ENCODE measurements at places on chromosomes 2 and 18.
A peak's percentile ranks its signal among the peaks of the same experiment; 100 is the strongest.

- no peak for DNase-seq
Observed at GRCh38 chr2:114218383-114218782, 224.1 kb upstream of the DPP10 start.

DNA sequence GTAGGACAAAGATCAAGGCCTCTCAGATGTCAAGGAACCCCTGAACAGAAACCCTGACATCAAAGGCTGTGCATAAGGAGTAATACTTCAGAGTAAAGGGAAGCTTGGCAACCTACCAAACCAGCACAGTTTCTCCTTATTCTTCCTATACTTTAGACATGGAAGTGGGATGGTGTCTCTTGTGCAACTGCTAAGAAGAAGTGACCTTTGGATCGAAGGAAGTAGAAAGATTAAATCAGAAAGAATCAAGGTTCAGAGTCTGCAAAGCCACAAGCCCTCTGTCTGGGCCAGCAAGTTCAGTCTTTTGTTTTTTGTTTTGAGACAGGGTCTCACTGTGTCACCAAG is 66.2 kb upstream of the SLC39A10 start:
- DNase-seq: peak; percentile 58

DNA sequence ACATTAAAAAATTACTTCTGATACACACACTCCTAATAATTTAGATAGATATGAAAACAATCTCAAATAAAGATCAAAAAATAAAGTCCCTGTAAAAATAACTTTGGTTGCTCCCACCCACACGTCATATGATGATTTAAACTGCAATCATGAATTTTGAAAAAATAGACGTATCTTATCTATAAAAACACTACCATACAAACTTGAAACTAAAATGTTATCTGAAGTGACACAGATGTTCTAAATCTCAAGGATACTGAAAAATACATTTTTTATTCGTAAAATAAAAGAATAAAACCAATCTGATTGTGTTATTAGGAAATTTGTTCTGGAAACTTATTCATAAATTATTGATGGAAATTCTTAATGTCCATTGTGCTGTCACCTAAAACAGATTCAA is 8.1 kb upstream of the BOLA3 start:
- no peak for DNase-seq

- no peak for DNase-seq
Observed at GRCh38 chr2:151334082-151334815, 23.1 kb upstream of the TNFAIP6 start.

DNA sequence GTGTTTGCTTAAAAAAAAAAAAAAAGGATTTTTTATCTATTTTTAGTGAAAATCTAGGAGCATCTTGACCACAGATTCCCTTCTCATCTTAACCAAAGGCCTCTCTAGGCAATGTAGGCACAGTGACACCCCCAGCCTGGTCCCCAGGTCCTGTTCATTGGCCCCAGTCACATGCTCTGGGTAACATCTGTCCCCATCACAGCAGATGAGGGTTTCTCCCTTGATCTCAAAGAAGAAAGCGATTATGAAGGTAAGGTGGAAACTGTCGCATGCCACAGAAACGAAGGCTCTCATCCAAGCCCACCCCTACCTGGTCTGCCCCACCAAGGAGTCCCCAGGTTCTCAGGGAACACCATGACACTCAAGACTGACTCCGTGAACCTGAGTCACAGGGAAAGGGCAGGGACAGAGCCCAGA is 4.7 kb downstream of the HS6ST1 start:
- no peak for DNase-seq

DNA sequence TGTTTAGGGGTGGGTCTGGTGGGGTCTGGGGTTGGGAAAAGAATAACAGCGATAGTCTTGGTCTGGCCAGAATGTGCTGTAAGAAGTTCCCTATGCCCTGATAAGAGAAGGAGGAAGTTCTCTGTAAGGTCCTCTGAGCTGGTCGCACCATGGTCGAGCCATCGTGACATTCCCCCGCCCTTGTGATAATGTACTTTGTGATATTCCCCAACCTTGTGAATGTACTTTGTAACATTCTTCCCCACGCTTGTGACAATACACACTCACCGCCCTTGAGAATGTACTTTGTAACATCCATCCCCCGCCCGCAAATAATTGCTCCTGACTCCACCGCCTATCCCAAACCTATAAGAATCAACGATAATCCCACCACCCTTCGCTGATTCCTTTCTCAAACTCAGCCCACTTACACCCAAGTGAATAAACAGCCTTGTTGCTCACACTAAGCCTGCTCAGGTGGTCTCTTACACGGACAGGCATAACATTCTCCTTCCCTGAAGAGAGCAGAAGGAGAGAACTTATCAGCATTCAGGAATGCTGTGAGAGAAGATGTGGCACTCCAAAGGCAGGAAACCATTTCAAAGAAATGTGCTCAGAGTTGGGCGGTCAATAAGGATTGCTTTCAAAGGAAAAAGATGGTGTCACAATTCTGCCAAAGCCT is 17.8 kb upstream of the DUSP19 start:
- no peak for DNase-seq

GRCh38 chr18:37714691-37715090 is 149.1 kb upstream of the CELF4 start:
- no peak for DNase-seq

- DNase-seq: no peak
Observed at GRCh38 chr2:152618193-152618564, 99.1 kb downstream of the PRPF40A start.

DNA sequence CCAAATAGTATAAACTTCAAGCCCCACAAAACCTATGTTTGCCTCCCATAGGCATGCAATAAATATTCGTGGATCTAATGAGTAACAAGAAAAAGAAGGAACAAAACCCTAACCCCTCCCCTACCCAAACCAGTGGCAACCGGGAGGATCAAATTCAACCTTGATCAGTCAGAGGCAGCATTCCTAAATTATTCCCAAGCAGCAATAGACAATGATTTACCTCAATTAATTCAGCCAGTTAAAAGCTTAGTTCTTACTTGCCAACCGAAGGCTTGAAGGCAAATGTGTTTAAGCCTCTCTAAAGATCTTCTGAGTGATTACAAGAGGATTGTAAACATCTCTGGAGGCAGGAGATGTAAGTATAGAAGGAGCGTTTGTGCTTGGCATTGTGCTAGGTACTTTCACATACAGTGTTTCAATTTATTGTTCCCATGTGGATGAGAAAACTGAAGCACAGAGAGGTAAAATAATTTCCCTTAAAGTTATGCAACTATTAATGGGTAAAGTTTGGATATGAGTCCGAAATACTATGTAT is 197.7 kb downstream of the MTX2 start:
- DNase-seq: no peak

GRCh38 chr18:78538669-78539440 is 440.8 kb upstream of the SALL3 start:
- DNase-seq: no peak

- no peak for DNase-seq
Observed at GRCh38 chr2:165889158-165889557, 64.4 kb downstream of the TTC21B start.

DNA sequence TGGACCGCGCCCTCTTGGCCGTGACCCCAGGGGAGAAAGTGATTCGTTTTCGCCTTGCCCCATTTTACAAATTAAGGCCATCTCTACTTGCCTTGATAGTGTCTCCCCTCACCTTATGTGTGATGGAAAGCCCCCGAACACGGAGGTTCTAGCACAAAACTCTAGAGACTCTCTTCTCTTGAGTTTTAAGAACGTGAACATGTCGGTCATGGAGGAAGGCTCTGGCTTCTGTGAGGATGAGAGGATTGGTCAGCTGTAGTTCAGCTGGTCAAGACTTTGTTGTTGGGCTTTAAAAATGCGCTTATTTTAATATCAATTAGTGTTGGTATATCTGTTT is 828 bp downstream of the DYNC1I2 start:
- DNase-seq: no peak

- DNase-seq: no peak
Observed at GRCh38 chr2:113009622-113010021, 4.4 kb downstream of the IL36A start.

- DNase-seq: no peak
Observed at GRCh38 chr2:134843968-134844367, 5.6 kb downstream of the ACMSD start.

All from MV-4-11 (cell line).